ENCODE measurements at places on chromosomes 1 and 21.
A peak's percentile ranks its signal among the peaks of the same experiment; 100 is the strongest.

DNA sequence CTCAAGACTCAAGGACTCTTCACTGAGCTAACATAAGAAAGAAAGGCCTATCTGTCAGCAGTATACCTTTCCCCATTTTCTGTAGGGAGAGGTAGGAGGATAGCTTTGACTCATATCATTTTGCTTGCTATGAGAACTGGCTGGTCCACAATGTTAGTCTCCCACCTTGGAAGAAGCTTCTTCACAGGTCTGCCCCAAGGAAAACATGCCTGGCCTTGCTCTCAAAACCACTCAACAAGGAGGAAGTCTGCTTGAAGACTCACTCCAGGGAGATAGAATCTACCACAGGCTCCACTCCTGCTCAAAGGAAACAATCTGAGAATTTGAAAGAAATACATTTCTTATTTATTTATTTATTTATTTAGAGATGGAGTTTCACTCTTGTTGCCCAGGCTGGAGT is 29.5 kb upstream of the LAMC1 start:
- no peak for DNase-seq

- peak; percentile 28 for DNase-seq
Observed at GRCh38 chr21:46080171-46081021, 17.5 kb upstream of the COL6A2 start.

GRCh38 chr1:220044678-220045355 is 1.5 kb downstream of the EPRS1 start:
- DNase-seq, result no peak

DNA sequence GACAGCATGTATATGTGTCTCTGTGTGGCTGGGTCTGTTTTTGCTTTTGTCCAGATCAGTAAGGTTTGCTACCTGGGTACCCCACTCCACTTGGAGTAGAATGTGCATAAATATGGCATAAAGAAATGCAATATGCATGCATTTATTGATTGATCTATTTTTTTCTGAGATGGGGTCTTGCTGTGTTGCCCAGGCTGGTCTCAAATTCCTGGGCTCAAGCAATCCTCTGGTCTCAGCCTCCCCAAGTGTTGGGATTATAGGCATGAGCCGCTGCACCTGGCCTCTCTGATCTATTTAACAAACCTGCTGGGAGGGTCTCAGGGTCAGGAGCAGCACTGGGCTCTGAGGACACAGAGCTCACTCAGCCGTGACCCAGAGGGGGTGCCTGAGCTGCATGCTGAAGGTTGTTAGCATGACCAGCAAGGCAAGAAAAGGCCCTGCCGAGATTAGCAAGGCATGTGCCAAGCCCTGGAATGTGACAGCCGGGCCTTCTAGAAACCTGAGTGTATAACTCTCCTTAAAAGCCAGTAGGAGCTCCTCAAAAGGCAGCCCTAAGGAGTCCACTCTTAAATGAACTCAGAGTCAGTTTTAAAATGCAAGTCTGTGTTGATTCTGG is 22.5 kb downstream of the PCSK9 start:
- DNase-seq, result no peak

DNA sequence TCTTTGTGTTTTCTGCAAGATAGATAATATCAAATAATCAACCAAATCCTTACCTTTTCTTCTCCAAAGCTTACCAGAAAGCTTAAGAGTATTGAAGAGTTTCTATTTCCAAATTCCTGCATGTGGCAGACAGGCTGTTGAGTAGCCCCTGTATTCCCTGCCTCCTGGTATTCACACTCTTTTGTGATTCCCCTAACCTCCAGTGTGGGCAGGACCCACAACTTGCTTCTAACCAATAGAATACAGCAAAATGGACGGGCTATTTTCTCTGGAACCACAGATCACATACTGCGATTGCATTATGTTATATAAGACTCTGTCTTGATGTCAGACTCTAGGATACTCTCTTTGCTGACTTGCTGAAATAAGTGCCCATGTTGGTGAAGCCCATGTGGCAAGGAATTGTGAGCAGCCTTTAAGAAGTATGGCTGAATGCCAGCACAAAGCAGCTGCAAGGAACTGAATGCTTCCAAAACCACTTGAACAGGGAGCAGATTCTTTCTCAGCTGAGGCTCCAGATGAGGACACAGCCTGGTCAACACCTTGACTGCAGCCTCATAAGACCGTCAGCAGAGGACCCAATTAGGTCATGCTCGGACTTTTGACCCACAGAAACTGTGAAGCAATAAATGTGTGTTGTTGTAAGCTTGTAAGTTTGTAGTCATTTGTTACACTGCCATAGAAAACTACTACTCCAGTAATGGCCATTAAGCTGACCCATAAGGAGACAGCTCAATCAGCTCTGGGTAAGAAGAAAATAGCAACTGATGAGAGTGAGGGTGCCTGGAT is 47.9 kb upstream of the PLXNA2 start:
- DNase-seq, result no peak

DNA sequence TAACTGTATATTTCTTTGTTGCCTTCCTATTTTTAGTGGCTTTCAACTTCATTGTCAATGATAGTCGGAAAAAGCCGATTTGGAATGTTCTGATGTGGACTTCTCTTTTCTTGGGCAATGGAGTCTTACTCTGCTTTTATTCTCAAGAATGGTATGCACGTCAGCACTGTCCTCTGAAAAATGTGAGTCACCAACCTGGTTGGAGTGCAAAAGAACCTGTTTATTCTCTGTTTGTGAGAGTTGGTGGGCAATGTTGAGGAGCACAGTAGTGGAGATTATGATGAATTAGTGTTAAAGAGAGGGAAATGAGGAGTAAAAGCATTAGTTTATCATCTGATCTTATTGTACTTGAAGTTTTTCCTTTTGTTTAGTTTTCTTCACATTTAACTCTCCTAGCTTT is 14.5 kb upstream of the AXDND1 start:
- DNase-seq, result no peak

GRCh38 chr1:54292002-54292911 is 92.3 kb downstream of the MRPL37 start:
- no peak for DNase-seq

GRCh38 chr21:43373362-43374227 is 53.3 kb downstream of the SIK1 start:
- no peak for DNase-seq

DNA sequence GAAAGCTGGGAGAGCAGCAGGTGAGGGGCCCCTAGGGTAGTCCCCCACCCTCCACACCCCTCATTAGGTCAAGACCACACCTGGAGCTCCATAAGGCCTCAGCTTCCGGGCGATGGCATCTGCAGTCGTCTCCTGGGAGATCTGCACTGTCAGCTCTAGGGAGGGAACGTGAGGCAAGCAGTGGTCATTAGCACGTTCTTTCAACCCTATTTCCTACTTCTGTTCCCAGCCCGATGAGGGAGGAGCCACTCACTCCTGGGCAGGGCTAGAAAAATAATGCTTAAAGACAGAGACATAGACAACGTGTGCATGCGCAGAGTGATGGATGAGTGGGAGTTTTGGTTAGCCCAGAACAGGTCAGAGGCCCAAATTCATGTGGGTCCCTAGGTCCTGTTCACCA is 9.7 kb downstream of the KDF1 start:
- no peak for DNase-seq

DNA sequence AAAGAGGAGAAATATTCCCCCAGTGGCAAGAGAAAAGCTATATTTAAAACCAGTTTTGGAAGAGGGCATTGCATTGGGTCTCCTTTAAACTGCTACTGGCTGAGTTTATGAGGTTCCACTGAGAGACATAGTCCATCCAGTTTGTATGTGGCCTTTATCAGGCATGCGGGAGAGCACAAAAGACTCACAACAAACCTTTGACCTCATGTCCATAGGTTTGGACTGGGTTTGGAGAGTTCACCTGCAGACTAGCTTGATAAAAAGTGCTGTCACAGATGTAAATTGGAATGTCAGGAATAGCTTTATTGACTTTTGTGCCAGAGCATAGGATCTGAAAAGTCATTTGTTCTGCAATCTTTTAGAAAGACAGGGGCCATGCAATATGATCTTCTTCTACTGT is 131.0 kb upstream of the NRIP1 start:
- DNase-seq, result no peak

DNA sequence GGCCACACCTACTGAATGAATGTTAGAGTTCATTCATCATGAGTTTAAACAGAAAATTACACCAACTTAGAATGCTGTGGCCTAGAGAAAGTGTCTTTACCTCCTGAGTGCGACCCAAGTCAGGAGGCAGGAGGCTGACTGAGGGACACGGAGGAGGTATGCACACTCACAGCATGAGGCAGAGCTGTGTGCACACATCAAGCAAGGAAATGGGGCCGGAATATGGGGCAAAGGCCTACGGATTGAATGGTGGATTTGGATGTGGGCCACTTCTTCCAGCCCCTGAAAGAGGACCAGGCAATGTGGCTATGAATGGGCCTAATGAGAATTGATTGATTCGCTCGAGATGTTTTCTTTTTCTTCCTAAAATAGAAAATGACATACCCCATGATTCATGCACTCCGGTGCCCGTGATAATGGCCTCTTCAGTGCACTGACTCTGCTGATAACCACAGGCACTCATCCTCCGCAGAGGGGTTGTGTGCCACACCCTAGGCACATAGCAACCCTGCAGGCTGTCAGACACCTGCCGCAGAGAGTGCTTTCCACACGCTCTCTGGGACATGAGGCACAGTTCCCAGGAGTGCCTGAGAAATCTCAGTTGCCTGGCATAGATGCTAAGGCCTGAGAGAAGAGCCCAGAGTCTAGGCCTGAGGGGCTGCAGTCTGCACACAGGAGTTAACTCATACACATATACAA is 155.5 kb downstream of the GLUL start:
- DNase-seq, result no peak

- no peak for DNase-seq
Observed at GRCh38 chr1:93882269-93882668, 3.3 kb upstream of the DNTTIP2 start.

DNA sequence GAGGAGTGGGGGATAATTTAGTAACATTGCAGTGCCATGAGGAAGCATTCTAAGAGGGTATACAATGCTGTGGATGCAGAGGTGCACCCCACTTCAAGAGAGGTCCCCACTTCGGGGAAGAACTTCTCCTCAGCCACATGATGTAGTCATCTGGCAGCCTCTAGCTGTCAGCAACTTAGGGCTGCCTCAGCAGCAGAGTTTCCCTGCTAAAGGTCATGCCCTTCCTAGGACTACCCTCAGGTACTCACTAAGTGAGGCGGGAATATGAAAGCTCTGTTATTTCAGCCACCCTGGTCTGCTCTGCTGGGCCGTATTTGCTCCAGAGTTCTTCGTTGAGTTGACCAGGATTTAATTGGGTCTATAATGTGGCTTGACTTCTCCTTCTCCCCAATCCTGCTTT is 41.9 kb upstream of the NGF start:
- no peak for DNase-seq

GRCh38 chr1:43586136-43586731 is 55.6 kb downstream of the PTPRF start:
- DNase-seq, result no peak

DNA sequence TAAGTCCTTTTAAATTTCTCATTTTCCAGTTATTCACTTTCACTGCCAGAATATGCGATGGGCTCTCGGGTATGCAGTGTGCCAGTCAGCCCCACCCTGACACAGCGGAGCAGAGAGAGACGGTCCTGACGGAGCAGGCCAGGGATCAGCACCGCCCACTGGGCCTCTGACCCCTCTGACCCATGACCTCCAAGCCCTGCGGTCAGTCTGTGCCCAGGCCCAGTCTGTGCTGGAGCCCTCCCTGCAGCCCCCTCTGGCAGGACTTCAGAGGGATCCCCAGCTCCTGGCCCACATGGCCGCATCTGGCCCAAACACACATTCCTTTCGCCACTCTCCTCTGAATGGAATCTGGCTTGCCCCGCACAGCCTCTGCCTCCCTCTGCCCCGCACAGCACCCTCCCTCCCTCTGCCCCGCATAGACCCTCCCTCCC is 43.4 kb upstream of the COL6A2 start:
- no peak for DNase-seq

DNA sequence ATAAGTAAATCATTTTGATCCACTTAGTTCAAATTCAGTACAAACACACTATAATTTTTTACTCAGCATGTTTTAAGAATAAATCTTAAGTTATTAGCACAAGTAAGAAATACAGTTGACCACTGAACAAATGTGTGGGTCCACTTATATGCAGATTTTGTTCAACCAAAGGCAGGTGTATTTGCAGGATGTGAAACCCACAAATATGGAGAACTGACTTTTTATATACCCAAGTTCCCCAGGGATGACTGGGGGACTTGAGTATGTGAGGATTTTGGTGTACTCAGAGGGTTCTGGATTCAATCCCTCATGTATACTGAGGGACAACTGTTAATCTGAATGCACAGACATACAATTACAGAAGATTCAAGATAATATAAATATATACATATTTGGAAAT is 25.7 kb upstream of the ERICH3 start:
- DNase-seq, result no peak

GRCh38 chr1:3217979-3218679 is 149.1 kb downstream of the PRDM16 start:
- no peak for DNase-seq

GRCh38 chr1:170530972-170531757 is 801 bp upstream of the GORAB start:
- no peak for DNase-seq

GRCh38 chr1:19023787-19024186 is 67.3 kb upstream of the IFFO2 start:
- DNase-seq, result no peak

- DNase-seq, result no peak
Observed at GRCh38 chr1:1283821-1284220, 3.6 kb downstream of the SCNN1D start.

GRCh38 chr1:237112663-237113062 is 70.7 kb downstream of the RYR2 start:
- DNase-seq, result no peak

DNA sequence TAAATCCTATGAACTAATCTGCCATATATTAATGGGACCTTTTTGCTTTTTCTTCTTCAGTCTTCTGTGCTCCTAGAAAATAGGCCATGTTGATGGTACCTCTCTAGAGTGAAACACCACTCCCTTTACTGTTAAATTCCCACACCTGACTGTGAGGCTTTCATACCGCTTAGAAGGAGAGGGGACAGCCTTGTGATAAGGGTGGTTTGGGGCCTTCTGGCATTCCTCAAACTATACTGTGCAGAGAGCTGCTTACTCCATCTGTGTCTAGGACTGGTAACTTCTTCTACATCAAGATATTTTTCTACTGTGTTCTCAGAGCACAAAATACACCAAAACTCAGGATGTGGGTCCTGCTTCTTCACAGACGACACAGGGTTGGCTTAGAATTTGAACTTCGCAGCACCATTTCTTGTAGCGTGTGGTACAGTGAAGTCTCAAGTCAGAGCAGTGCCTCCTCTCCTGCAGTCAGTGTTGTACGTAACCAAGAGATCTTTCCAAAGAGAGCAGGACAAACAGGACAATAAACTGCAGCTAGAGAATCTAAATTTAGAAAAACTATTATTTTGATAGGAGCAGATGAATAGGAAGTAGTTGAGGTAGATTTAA is 43.8 kb downstream of the MACO1 start:
- DNase-seq, result no peak

- DNase-seq, result no peak
Observed at GRCh38 chr21:28427394-28428022, 565.2 kb downstream of the LTN1 start.

Data from dorsolateral prefrontal cortex (tissue), 122 donors.